BJ (cell line): ENCODE measurements at places on chromosomes 13 and 19. TPM values are rescaled to one million over a fixed set of nuclear protein-coding genes. Genes with fewer than 3 reads are reported as not detected.

LILRB4 gene
- polyA plus RNA-seq, result not detected in 2 replicates

ERICH6B gene
- not detected in 2 replicates for polyA plus RNA-seq

ZNF382 gene
- 0.60 and 1.1 TPM in 2 replicates for polyA plus RNA-seq

CYP4F8 gene
- not detected in 2 replicates for polyA plus RNA-seq

C2CD4C gene
- polyA plus RNA-seq, result 0.04 and 0.07 TPM in 2 replicates

KLK2 gene
- polyA plus RNA-seq, result not detected in 2 replicates

RYR1 gene
- polyA plus RNA-seq, result under 0.01 and 0.04 TPM in 2 replicates

THOP1 gene
- 43.5 and 71.7 TPM in 2 replicates for polyA plus RNA-seq

SIGLEC5 gene
- not detected in 2 replicates for polyA plus RNA-seq

DAND5 gene
- polyA plus RNA-seq, result not detected in 2 replicates

GARRE1 gene
- 16.7 and 18.7 TPM in 2 replicates for polyA plus RNA-seq

TNNT1 gene
- 10.4 and 10.5 TPM in 2 replicates for polyA plus RNA-seq

NPAS1 gene
- polyA plus RNA-seq, result 2.6 and 4.6 TPM in 2 replicates

PSPN gene
- 0.32 and 0.48 TPM in 2 replicates for polyA plus RNA-seq
